CD4-positive, alpha-beta T cell (primary cell): ENCODE measurements at places on chromosomes 1 and 21.

DNA sequence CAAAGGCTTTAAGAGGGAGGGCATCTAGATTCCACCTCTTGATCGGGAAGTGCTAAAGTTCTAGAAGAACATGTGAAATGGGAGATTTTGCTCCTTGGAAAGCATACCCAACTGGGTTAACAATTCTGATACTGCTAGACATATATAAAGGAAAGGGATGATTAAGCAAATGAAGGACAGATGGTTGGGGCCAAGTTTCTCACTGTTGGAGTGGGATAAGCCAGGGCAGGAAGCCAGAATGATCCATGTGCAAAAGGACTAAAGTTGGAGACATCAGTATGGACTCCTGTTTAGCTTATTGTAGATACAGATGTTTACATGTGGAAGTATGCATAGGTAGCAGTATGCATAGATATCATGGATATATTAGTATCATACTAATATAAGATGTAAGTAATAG lies 16.8 kb downstream of the PLA2G5 start:
- DNase-seq: no peak

DNA sequence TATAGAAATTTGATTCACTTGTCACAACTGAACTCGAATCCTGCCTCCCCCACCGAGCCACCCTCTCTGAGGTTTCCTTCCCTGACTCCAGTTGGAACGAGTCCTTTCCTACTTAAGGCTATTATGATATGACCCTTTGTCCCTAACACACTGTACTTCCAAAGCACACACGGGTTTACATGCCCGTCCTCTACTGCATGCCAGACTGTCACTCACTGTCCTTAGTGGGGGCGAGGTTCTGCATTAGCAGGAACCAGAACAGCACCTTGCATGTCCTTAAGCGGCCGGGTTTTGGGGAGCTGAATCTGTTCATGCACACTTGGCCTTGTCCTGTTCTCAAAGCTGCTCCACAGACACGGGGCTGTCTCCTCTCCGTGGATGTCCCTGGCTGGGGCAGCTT lies 164.6 kb upstream of the KCNJ6 start:
- DNase-seq: no peak

DNA sequence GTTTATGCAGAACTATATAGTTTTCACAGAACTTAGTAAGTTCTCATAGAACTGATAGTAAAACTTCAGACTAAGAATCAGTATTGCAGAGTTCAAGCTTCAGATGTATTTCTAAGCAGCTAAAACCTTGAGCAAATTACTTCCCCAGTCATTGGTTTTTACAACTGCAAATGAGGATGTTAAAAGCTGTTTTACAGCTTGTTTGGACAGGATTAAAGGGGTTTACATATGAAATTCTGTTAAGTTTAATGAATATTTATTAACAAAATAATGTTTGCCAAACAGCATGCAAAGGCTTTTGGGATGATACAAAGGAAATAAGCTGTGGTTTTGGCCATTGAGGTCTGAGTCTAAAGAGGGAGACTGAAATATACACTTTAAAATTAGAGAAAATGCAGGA lies 39.1 kb downstream of the CRB1 start:
- DNase-seq: no peak

GRCh38 chr1:231354330-231355020 lies 16.4 kb downstream of the SPRTN start:
- DNase-seq: no peak

GRCh38 chr1:239123260-239123659 lies 263.1 kb upstream of the CHRM3 start:
- DNase-seq: no peak

DNA sequence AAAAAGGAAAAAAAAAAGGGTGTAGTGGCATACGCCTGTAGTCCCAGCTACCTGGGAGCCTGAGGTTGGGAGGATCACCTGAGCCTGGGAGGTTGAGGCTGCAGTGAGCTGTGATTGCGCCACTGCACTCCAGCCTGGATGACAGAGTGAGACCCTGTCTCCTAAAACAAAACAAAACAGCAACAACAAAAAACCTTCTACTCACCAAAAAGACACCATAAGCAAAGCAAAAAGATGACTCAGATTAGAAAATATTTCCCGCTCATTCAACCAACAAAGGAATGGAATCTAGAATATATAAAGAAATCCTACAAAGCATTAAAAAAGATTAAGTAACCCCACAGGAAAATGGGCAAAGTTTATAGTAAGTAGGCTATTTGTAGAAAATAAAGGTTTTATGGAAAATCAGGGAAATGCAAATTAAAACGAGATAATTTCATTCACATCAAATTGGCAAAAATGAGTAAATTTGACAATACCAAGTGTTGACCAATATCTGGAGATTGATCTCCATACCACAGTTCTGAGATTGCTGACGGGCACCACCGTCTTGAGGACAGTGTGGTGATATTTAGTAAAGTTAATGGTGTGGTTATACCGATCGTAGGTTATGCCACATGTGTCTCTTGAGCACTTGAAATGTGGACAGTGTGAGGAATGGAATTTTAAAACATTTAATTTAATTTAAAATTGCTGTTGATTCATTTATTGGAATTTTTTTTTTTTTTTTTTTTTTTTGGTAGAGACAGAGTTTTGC lies 54.0 kb downstream of the PIK3CD start:
- no peak for DNase-seq

- DNase-seq: no peak
Measured at GRCh38 chr1:162200096-162200847, 130.8 kb downstream of the NOS1AP start.

DNA sequence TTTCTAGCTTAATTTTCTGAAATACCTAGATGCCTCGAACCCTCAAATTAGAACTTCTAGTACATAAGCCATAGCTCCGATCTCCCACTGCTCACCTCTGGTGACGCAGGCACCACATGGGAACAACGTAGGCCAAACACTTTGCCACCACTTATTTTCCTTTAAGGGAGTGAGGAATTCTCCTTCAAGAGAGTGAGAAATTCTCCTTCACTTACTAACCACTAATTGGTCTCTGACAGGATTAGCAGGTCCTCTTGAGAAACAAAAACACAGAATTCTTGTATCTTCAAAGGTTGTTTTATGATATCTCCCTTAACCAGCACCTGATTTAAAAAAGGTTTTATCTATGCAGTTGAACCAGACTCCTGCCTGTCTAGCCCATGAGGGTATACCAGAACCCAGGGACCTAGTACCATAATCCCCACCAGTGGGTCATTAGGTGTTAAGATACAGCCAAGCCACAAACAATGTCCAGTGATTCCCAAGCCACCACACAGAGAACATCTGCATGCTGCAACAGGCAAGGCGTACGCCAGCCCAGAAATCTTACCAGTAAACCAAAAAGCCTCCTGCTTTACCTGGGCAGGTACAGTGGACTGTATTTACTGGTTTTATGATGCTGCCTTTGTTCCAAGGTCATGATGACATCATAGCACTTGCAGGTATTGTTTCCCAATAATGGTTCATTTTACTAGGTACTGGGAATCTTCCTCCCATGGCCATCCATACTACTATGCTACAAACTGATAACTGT lies 20.3 kb upstream of the CXADR start:
- DNase-seq: no peak

DNA sequence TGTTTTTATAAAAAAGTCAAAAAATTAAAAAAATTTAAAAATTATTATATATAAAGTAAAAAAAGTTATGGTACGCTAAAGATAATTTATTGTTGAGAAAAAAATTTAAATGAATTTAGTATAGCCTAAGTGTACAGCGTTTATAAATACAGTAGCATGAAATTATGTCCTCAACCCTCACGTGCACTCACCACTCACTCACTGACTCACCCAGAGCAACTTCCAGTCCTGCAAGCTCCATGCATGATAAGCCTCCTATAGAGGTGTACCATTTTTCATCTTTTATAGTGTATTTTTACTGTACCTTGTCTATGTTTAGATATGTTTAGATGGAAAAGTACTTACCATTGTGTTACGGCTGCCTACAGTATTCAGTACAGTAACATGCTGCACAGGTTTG lies 5.1 kb downstream of the DISC1 start:
- no peak for DNase-seq

- DNase-seq: no peak
Measured at GRCh38 chr1:6570100-6570499, 9.7 kb upstream of the ZBTB48 start.

GRCh38 chr1:21295002-21295401 lies 4.7 kb upstream of the ECE1 start:
- no peak for DNase-seq

DNA sequence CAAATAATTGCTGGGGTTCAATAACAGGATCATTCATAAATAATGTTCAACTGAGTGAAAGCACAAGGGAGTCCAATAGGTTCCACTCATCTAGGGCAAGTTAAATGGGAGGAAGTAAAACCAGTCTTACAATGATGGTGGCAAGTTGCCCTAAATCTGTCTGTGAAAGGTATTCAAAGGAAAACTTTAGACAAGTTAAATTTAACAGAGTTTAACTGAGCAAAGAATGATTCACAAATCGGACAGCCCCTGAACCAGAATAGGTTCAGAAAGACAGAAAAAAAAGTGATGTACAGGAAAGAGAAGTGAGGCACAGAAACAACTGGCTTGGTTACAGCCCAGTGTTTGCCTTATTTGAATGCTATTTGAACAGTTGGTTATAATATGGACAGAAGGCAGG lies 183.5 kb upstream of the ADGRL4 start:
- DNase-seq: no peak

DNA sequence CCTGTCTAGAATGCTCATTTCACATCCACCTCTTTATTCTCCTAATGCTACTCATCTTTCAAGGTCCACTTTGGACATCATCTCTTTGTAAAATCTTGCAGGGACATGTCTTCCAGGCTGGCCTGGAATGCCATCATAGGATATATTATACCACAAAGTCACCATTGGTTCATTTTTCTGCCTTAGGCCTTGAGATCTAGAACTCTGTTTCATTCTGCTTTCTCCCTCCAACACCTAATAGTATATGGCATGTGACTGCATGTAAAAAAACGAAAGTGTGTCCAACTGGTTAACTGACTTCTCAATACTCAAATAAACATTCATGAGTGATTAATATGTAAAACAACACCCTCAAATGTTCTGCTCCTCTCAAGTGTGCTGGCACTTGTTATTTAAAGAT lies 84.1 kb downstream of the RGS2 start:
- DNase-seq: no peak

DNA sequence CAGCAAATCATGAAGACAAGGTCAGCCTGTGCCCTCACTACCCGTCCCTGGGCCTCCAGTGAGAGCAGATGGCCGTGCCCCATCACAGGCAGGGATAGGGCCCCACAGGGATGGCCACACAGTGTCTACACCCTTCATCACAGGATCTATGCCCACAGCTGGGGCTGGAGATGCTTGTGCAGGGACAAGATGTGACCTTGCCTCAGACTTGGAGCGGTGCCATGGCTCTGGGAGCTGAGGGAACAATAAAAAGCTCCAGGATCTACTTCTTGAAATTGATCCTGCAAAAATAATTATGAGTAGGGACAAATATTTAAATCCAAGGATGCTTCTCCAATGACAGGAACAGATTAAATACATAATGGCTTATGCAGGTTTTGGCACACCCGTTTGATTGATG lies 25.4 kb upstream of the TCEA3 start:
- no peak for DNase-seq

DNA sequence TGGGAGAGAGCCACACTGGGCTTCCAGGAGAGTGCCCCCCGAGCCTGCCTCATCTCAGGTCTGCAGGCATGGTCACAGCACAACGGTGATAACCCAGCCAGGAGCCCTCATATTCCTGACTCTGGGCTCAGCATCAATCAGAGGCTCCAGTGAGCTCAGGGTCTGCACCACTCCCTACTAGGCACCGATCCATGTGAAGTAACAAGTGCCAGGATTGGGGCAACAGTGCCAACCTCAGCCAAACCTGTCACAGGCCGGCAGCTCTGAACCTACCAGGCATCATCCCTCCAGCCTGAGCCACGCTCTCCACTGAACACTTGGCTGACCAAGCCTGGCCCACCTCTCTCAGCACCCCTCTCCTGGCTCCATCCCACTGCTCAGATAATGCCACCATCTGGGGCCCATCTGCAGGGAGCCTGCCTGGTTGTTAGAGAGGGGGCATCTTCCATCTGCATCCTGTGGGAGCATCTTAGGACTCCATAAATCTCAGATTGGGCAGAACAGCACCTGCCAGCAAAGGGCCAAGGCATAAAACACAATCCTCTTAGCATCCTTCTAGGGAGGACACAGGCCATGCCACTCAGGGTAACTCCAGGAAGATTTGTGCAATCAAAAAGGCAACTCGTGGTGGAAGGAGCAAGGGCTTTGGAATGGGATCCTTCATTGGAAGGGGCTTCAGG lies 213.7 kb upstream of the CSF3R start:
- DNase-seq: no peak

DNA sequence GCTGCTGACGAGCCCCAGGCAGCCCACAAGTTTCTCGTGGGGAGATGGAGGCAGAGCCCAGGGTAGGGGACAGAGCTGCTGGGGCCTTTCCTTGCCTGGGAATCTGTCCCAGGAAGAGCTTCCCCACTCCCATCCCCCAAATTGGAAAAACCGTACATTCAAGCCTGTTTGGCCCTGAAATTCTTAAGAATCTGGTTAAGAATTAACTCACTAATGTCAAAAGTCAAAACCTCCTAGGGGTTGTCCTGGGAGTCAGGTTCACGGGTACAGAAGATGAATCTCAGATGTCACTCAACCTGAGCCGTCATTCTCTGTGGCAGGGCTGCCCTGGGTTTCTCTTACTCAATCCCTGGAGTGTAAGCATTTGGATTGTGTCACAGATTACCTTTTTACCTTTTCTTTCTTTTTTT lies 8.4 kb downstream of the C1orf115 start:
- DNase-seq: no peak

DNA sequence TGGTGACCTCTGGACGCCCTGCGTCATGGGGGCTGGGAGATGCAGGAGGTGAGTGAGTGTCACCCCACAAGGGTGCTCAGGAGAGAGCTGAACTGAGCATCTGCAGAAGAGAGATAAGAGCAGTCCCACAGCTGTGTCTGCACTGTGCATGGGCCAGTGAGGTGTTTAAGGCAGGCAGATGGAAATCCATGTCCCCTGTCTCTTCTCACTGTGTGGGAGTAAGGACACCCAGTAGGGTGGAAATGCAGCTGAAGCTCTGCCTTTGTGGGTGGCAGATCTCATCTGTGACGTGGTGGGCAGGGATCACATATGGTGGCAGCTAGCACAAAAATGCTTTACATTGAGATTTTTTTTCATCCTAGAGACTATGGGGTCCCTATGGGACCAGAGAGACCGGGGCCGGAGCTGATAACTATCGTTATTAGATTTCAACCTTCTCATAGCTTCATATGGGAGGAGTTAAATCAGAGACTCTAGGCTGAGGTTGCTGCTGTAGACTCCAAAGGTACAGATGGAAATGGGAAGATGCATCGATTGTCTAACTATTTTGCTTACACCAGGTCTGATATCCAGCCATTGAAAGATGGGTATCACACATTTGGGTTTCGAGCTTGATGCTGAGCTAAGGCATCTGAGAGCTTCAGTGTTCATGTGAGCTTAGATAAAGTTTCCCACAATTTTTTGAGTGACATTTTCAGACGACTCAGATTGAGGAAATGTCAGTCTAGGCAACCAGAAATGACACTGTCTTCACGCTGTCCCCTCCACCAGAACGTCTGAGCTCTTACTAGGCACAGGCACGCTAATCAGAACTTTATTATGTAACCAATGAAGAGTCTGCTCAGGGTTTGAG lies 65.3 kb upstream of the PSEN2 start:
- DNase-seq: no peak

- no peak for DNase-seq
Measured at GRCh38 chr21:46179708-46180078, 4.6 kb downstream of the SPATC1L start.
